ENCODE measurements at places on chromosomes 1 and 21. TPM values are rescaled to one million over a fixed set of nuclear protein-coding genes. Genes with fewer than 3 reads are reported as not detected.

OR2L13 gene
- total RNA-seq, result not detected

DNA sequence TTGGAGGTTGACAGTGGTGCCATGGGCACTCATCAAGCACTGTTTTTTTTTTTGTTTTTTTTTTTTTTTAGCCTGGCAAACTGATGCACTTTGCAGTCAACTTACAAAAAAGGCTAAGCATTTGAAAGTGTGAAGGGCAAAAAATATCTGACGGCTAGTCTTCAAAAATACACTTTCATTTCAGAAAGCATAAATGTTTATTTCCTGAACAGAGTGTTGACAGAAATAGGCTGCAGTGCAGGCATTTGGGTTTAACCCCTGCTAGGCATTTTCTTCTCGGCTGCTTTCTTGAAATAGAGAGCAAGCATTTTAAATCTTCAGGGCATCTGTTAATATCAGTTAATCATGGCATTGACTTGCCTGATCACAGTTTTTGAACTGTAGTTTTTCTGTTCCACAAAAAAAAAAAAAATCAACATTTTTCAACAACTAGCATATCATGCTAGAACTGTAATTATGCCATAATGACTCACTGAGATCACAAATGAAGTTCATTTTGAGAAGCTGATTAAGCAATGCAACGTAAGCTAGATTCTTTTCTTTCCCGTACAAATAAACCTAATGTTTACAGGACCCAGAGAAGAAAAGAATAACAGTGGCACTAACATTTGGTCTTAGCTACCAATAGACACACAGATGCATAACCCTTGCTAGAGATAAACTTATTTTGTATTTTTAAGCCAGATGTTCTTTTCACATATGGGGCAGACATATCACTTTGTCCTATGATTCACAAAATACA is 100.4 kb upstream of the USH2A start:
- DNase-seq, result no peak

GRCh38 chr1:29083317-29084195 is 40.1 kb downstream of the TMEM200B start:
- DNase-seq, result no peak

DNA sequence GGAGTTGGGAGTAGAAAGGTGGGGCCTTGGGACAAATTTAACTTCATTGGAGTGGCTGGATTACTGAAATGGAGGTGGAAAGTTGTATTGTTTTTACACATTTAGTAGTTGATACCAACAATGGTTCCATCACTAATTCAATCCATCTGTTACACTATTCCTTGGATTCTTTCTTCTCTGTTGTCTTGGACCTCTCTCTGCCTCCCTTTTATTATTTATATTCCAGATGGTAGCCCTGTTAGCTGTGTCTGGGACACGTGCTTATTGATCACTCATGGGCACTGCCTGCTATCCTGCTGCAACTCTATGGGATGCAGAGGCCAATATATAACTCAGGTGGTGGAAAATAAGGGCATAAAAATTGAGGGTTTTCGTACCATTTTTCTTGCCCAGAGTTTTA is 346.3 kb downstream of the PAPPA2 start:
- DNase-seq, result no peak

DNA sequence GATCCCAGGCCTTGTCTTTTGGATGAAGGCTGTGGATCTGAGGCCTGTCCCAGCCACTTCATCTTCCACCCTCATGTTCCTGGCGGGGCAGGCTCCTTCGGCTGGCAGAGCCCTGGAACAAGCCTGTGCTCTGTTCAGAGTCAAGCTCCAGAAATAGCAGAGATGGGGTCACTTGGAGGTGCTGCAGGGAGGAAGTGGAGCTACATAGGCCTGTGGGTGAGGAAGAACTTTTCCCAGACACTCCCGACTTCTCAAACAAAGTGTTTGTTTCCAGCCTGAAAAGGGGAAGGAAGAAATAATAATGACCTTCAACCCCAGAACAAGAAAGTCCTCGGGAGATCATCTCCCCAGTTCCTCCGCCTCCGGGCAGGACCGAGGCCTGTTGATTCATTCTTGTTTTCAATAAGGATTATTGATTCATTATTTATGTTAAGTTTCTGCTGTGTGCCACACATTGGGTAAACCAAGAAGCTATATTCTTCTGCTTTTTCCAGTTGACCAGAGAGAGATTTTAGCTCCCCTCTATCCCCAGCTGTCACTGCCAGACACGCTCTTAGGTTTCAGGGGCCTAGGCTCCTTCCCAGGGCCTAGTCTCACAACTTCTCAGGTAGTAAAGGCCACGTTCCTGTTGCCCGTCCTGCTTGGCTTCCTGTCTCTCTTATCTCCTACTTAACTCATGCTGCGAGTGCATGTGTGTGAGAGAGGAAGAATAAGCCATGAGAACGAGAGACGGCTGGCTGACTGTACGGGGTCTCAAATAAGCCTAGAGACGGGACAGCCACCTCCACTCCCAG is 16.9 kb downstream of the IKBKE start:
- DNase-seq, result no peak
